ENCODE measurements at places on chromosomes 1 and 21. TPM values are rescaled to one million over a fixed set of nuclear protein-coding genes. Genes with fewer than 3 reads are reported as not detected.

The SPRR2G gene
- not detected for polyA plus RNA-seq

DNA sequence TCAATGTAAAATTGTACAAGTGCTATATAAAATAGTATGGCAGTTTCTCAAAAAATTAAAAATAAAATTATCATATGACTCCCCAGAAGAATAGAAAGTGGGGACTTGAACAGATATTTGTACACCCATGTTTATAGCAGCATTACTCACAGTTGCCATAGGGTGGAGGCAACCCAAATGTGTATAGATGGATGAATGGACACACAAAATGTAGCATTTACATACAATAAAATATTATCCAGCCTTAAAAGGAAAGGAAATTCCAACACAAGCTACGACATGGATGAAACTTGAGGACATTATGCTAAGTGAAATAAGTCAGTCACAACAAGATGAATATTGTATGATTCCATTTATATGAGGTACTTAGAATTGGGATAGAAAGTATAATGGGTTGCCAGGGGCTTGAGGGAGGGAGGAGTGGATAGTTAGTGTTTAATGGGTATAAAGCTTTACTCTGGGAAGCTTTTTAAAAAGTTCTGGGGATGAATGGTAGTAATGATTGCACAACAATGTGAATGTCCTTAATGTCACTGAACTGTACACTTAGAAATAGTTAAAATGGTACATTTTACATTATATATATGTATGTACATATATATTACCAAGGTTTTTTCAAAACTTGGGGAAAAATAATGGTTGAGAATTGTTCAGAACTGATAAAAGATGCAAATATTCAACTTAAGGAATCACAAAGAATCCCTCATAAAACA lies 53.0 kb upstream of the ADORA3 start:
- H3K4me1 ChIP-seq, result no peaks in the 10 kb centered on the region
- H3K36me3 ChIP-seq, result no peaks in the 10 kb centered on the region
- no peak overlapping the region for H3K4me3 ChIP-seq
- no peak for DNase-seq
- H3K27me3 ChIP-seq, result no peaks in the 10 kb centered on the region

GRCh38 chr1:218693599-218693998 lies 348.5 kb downstream of the TGFB2 start:
- peak overlapping the region; percentile 57 for H3K27ac ChIP-seq
- no peak overlapping the region for H3K4me3 ChIP-seq
- no peaks in the 10 kb centered on the region for H3K27me3 ChIP-seq
- peaks cover 10% of the 10 kb centered on the region for H3K4me1 ChIP-seq

- no peaks in the 10 kb centered on the region for H3K36me3 ChIP-seq
- H3K4me3 ChIP-seq, result no peak overlapping the region
- H3K27me3 ChIP-seq, result peaks cover 15% of the 10 kb centered on the region
- DNase-seq, result no peak
- no peak overlapping the region for H3K27ac ChIP-seq
- peaks cover 7% of the 10 kb centered on the region for H3K4me1 ChIP-seq
Measured at GRCh38 chr1:38092256-38092655, 45.7 kb upstream of the POU3F1 start.

- no peak overlapping the region for H3K4me3 ChIP-seq
- H3K27ac ChIP-seq, result no peak overlapping the region
Measured at GRCh38 chr1:41508290-41508689, 23.8 kb upstream of the EDN2 start.

DNA sequence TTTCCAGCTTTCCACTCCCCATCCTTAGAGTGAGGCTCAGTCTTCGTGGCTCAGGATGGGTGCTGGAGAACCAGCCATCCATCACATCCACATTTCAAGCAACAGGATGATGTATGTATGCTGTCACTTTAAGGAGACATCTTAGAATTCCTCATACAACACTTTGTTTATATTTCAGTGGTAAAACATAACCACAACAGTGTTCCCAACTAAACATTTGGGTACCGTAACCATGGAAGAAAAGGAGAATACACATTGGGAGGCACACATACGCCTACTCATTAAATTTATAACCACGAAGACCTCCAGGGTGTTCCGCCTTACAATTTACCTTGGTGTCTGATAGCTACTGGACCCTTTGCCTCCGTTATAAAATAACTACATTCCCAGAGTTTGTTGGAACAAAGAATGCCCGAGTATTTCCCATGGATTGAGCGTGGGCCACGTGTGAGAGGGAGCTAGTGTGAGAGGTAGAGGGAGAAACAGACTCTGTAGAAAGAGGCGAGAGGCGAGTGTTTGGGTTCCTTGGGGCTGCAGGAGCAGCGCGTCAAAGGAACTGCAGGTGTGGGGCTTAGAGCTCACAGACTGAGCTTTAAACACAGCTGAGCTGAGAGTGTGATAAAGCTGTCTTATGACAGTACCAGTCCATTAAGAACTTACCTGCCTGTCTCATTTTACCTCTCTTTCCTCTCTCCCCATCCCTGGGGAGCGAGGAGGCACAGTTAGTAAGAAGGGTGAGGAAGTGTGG lies 111.5 kb upstream of the USP24 start:
- no peak overlapping the region for H3K27ac ChIP-seq
- H3K4me3 ChIP-seq, result no peak overlapping the region
- H3K36me3 ChIP-seq, result no peaks in the 10 kb centered on the region
- peaks cover 24% of the 10 kb centered on the region for H3K4me1 ChIP-seq

DNA sequence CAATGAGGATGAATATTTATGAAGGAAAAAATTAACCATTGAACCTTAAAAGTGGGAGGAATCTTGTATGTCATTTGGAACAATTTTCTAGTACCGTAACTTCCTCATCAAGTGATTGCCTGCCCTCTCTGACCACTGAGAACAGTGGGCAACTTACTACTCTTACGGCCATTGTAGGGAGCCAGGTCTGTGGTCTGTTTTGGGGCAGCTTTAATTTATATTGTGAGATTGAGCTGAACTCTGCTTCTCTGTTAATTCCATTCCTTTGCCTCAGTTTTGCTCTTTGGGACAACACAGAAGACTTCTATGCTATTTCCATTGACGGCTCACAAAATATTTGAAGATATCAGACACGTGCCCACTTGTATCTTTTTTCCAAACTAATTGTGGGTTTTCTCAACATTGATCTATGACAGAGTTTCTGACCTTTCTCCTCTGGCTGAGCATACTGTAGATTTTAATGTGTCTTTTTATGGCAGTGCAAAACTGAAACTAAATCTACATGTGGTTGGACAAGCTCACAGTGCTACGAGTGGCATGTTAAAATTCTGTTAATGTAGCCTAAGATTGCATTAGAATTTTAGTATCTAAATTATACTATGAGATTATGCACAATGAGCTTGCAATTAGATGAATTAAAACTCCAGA lies 27.8 kb upstream of the ZNF281 start:
- H3K4me1 ChIP-seq, result no peaks in the 10 kb centered on the region
- no peak overlapping the region for H3K4me3 ChIP-seq
- DNase-seq, result peak; percentile 7
- no peaks in the 10 kb centered on the region for H3K27me3 ChIP-seq

DNA sequence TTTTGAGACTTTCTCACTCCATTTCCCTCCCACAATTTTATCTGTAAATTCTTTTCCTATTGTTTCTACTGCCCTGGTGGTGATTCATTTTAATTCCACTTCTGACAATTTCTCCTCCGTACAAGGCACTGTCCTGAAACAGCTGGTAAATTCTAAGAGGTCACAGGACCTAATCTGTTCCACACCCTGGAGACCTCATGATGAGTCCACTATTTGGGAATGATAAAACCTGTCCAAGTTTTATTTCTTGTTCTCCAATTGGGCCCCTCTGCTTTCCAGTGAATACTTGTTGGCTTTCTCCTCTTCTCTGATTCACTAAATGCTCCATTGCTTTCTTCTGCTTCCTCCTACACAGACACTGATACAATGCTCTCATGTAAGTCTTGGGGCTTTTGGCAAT lies 343.1 kb upstream of the DUSP10 start:
- no peaks in the 10 kb centered on the region for H3K36me3 ChIP-seq
- no peak overlapping the region for H3K27ac ChIP-seq
- no peak overlapping the region for H3K4me3 ChIP-seq

DNA sequence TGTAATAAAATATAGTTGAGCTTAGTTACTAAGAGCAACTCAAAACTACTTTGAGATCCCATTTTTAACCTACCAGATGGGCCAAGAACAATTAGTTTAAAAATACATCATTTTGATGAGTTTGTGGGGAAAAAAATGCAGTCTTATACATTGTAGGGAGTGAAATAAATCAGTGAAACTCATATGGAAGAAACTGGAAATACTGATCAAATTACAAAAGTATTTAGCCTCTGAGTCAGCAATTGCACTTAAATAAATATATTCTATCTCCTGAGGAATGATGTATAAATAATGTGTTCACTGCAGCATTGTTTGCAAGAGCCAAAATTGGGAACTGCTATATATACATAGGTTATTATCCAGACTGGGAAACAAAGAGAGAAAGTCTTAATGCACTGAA lies 4.6 kb upstream of the SMCP start:
- DNase-seq, result peak; percentile 50

DNA sequence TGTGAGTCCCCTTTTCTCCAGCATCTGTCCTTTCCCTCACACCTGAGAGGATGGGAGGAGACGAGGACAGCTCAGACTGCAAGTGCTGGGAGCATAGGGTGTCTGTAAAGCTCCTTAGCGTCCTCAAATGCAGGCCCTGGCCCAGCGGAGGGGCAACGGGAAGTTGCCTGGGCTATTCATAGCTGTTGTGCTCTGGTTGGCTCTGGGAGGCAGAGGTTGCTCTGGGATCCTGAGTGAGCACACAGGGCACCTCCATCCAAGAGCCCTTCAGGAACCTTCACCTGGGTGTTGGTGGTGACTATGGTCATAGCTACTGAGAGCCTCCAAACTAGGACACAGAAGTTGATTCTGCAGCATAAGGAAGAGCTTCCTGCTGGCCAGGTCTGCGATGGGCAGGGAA lies 2.6 kb downstream of the PADI1 start:
- peak; percentile 20 for DNase-seq
- H3K4me1 ChIP-seq, result peaks cover 8% of the 10 kb centered on the region
- no peak overlapping the region for H3K4me3 ChIP-seq
- no peak overlapping the region for H3K27ac ChIP-seq

- no peak overlapping the region for H3K4me3 ChIP-seq
- H3K36me3 ChIP-seq, result no peaks in the 10 kb centered on the region
- H3K4me1 ChIP-seq, result peaks cover under 1% of the 10 kb centered on the region
- H3K27ac ChIP-seq, result no peak overlapping the region
Measured at GRCh38 chr1:234315091-234315541, 58.1 kb upstream of the COA6 start.
